ENCODE measurements at places on chromosomes 11 and 22.

DNA sequence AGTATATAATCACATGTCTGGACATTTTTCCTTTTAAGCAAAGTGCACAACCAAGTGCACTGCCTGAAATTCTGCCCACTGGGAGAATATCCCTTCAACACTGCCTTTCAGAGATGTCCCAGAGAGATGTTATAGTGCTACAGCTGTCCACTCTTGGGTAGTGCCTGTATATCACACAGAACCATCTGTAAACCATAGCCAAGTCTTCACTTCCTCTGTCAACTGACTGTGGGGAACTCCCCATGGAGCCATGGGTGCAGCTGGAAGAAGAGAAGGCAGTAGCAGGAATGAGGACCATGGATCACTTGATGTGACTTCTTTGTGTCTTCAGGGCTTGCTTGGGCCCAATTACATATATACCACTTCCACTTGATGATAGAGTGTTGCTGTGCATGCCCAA, 44.6 kb upstream of the LIN7C start:
- DNase-seq = no peak

DNA sequence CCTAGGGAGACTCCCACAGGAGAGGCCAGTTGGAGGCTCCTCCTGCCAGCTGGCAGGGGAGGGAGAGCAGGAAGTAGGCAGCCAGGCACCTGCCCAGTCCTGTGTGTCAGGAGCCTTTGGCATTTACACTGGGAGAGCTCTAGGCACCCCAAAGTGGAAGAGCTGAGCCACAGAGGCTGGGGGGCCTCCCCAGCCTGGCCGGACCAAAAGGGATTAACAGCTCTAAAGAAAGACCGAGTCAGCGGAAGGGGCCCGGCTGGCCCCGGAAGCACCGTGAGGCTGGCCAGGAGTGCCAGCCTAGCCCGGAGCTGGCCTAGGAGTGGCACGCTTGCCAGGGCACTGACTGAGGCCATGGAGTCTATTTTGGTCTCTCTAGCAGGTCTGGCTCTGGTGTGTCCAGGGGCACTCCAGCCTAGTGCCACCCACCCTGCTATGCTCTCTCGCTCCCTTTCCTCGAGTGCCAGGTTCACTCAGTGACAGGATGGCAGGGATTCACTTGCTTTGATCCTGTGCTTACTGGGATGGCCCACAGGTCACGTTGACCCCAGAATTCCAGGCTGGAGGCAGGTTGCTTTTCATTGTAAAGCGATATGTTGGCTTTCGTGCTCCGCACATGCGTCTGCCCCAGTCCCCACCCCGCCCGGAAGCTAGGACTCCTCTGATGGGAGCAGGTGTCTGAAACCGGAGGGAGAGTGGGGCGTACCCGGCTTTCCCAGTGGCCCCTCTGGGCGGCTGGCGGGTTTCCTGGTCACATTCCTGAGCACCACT, 3.3 kb upstream of the KMT5B start:
- DNase-seq = no peak

GRCh38 chr22:41459431-41459830, 9.1 kb downstream of the PHF5A start:
- DNase-seq = no peak

- no peak for DNase-seq
Observed at GRCh38 chr11:77450227-77450626, 23.7 kb downstream of the PAK1 start.

DNA sequence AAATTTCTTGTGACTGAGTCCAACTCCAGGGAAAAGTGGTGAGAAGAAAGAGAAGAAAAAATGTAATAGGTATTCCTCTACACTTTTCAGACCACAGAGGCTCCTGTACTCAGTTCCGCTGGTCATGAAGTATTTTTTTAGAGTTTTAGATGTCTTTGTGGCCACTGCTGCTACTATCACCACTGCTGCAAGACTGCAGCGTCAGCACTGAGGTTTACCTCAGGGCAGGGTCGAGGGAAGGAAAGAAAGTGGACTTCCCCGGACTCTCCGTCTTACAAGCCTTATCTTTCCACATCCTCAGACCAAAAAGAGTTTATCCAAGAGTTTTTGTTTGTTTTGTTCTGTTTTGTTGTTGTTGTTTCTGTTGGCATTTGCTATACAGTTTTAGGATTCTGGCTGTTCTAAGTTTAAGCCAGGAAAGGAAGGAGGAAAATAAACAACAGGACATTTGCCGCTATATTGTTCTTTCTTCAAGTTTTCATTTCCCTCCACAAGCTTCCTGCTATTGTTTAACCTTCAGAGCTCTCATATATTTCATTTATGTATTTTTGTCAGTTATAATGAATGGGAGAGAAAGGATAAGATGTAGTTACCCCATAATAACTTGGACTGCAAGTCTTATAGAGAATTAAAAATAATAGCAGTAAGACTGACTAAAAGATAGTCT, 919.3 kb downstream of the NTM start:
- DNase-seq = no peak
